ENCODE measurements at places on chromosomes 2 and 18. TPM values are rescaled to one million over a fixed set of nuclear protein-coding genes. Genes with fewer than 3 reads are reported as not detected.

The CELF4 gene
- not detected for total RNA-seq

The TFCP2L1 gene
- total RNA-seq: 0.03 TPM

The PPP1R1C gene
- total RNA-seq: 0.53 TPM

The COL6A3 gene
- 465 TPM for total RNA-seq

The GNAL gene
- total RNA-seq: 2.7 TPM

The EFEMP1 gene
- total RNA-seq: 69.2 TPM

The CPLX4 gene
- not detected for total RNA-seq

The CNDP1 gene
- not detected for total RNA-seq

The GULP1 gene
- total RNA-seq: 14.6 TPM

The IL36RN gene
- not detected for total RNA-seq

The UGT1A8 gene
- total RNA-seq: 2.2 TPM

The CROCC2 gene
- total RNA-seq: not detected

The CNGA3 gene
- total RNA-seq: not detected

The ACVR1C gene
- not detected for total RNA-seq

The SLC9A2 gene
- not detected for total RNA-seq

The CNRIP1 gene
- 28.5 TPM for total RNA-seq

The GMPPA gene
- total RNA-seq: 61.4 TPM

The MOGAT1 gene
- not detected for total RNA-seq

The SCN1A gene
- not detected for total RNA-seq

The SETBP1 gene
- total RNA-seq: not detected

The CDCA7 gene
- 18.6 TPM for total RNA-seq

The CDK5R2 gene
- total RNA-seq: not detected

The SCG2 gene
- total RNA-seq: 0.26 TPM

The STPG4 gene
- not detected for total RNA-seq

The ERBB4 gene
- 0.07 TPM for total RNA-seq

The DNER gene
- total RNA-seq: 84.8 TPM

The SERPINB8 gene
- 2.8 TPM for total RNA-seq

The SMPD4 gene
- total RNA-seq: 27.8 TPM

The TYMS gene
- 57.0 TPM for total RNA-seq

The MRPL30 gene
- 59.7 TPM for total RNA-seq

The MC5R gene
- total RNA-seq: 0.69 TPM

The SCN7A gene
- total RNA-seq: not detected

The SCYGR4 gene
- total RNA-seq: not detected

The CRYGC gene
- total RNA-seq: not detected

The NYAP2 gene
- total RNA-seq: not detected

The UGT1A1 gene
- not detected for total RNA-seq

The CDH7 gene
- not detected for total RNA-seq

The STAMBP gene
- total RNA-seq: 36.0 TPM

The IL36G gene
- not detected for total RNA-seq

The PRSS56 gene
- total RNA-seq: not detected

The CREG2 gene
- not detected for total RNA-seq

The ZNF385B gene
- total RNA-seq: not detected

The GCG gene
- total RNA-seq: not detected

The SNTG2 gene
- not detected for total RNA-seq

The ALK gene
- not detected for total RNA-seq

The COL4A3 gene
- 0.20 TPM for total RNA-seq

The COPS9 gene
- 141 TPM for total RNA-seq

The PLGLB1 gene
- not detected for total RNA-seq

The FAM237A gene
- total RNA-seq: not detected

The SH2D6 gene
- 1.2 TPM for total RNA-seq

The CHST9 gene
- not detected for total RNA-seq

The ALPP gene
- total RNA-seq: not detected

The EFHD1 gene
- total RNA-seq: not detected

The IL1B gene
- 15.8 TPM for total RNA-seq

The METAP1D gene
- 16.4 TPM for total RNA-seq
